ENCODE measurements at places on chromosomes 6 and 20. TPM values are rescaled to one million over a fixed set of nuclear protein-coding genes. Genes with fewer than 3 reads are reported as not detected.

The GMEB2 gene
- 10.4 TPM for polyA plus RNA-seq

The C20orf96 gene
- 6.8 TPM for polyA plus RNA-seq

The MRAP2 gene
- 20.2 TPM for polyA plus RNA-seq

The ID4 gene
- polyA plus RNA-seq: 15.7 TPM

The POM121L2 gene
- not detected for polyA plus RNA-seq

The SYNDIG1 gene
- 0.21 TPM for polyA plus RNA-seq

The MLIP gene
- 5.8 TPM for polyA plus RNA-seq

The PPIL6 gene
- polyA plus RNA-seq: 1.1 TPM

The DACT2 gene
- 3.6 TPM for polyA plus RNA-seq

The TPX2 gene
- 0.04 TPM for polyA plus RNA-seq

The CAPN11 gene
- polyA plus RNA-seq: 0.75 TPM

The OR2J3 gene
- polyA plus RNA-seq: not detected

The LY6G6F gene
- polyA plus RNA-seq: not detected

The OPRM1 gene
- not detected for polyA plus RNA-seq

The TRIM10 gene
- polyA plus RNA-seq: 0.02 TPM

The GJA10 gene
- not detected for polyA plus RNA-seq

The GJA1 gene
- polyA plus RNA-seq: 6.9 TPM

The DZANK1 gene
- polyA plus RNA-seq: 2.4 TPM

The HAO1 gene
- not detected for polyA plus RNA-seq

All from pancreas (tissue), 10 donors.